Activated T-helper 17 cell treated with anti-CD3 and anti-CD28 coated beads, Interleukin-2, amount 50 U/mL, for 72 hours (primary cell): ENCODE measurements at places on chromosomes 11 and 22.

GRCh38 chr22:49629586-49630447, 197.9 kb downstream of the BRD1 start:
- no peak for ATAC-seq

DNA sequence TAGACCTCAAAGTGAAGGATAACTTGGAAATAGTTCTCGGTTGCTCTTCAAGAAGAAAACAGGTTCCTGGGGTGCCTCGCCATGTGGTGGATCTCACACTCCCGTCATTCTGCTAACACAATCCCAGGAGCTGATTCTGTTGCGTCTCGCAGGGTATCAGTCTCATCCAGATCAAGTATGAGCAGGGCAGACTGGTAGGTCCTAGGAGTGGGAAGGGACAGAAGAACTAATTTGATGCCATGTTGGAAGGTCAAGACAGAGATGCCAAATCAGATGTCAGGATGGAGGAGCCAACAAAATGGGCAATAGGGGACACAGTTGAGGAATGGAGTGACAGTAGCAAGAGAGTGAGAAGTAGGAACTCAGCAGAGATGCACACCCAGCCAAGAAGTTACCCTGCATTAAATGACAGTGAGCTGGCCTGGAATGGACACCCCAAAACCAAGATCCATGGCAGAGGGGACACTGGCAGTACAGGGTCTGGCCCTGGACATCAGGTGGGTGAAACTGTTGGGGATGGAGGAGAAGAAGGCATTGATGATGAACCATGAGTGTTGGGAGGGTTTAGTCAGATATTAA, 76.2 kb downstream of the BDNF start:
- ATAC-seq, result no peak

DNA sequence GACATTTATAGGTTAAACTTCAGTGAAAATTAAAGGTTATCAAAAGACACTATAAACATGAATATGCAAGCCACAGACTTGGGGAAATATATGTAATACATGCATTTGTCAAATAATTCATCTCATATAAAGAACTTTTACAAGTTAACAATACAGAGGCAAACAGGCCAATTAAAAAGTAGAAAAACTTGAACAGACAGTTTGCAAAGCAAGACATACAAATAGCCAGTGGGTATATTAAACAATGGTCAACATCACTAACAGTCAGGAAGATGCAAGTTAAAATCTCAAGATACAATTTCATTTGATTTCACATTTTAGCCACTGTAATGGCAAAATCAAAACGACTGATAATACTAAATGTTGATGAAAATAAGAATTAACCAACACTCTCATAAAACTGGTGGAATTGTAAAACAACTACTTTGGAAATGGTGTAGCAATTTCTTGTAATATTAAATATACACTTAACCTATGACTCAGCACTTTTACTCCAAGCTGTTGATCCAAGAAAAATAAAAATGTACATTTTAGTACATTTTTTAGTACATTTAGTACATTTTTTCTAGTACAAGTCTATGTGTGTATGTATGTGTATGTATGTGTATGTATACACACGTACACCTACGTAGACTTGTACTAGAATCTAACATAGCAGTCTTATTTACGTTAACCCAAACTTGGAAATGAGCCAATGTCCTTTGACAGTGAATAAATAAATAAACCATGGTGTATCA, 62.8 kb downstream of the LRRC74B start:
- ATAC-seq, result no peak

DNA sequence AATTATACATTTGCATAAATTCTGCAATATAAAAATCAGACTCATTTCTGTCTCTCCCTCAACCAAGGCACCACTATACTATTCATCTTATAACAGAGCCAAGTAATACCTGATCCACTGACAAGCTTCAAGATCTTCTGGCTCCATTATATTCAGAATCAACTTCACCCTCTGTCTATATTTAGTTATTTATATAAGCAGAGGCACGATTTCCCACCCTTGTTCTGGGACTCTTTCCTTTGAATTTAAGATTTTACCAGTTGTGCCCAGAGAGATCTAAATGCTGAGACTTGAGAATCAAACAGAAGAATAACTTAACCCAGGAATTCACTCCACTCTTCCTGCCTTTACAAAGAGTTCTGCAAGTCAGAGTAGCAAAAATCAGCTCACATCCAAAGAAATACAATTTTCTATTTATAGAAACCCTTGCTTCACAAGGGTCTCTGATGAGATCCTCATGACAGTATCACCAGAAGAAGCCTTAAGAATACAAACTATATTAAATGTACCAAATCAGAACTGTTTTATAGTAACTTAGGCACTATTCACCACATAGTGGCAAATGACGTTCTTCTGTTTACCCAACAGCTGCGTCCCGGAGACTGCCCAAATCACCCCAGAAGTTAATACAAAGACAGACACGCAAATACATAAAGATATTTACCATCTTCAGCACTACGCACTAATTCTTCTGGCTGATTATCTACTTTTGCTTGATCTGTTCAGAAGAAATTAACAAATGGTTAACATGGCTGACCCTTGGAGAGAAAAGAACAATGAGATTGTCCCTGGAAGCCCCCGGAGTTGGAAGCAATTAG, 32.3 kb upstream of the CCDC89 start:
- ATAC-seq, result no peak

DNA sequence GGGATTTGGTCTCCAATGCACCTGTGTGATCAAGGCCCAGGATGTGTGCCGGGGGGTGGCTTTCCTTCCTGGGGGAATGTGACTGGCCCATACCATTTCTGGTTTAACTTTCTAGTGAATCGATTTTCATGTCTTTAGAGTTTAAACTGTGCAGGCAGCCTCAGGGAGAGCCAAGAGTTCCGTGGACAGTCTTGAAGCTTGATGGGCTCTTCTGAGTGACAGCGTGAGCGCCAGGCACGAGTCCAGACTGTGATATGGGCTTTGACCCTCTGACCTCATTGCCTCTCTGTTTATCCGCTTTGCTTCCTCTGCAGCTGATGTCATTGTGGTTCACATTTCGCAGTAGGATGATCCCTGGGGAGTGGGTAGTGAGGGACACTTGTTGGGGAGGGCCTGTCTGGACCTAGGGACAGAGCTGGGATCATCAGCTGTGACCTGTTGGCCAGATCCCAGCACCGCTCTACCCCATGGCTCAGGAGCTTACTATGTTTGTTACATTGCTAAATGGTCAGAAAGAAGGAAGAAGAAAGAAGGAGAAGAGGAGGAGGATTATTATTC, 80.6 kb upstream of the CLDN5 start:
- no peak for ATAC-seq

- no peak for ATAC-seq
Observed at GRCh38 chr11:95170294-95170693, 60.7 kb downstream of the SESN3 start.

DNA sequence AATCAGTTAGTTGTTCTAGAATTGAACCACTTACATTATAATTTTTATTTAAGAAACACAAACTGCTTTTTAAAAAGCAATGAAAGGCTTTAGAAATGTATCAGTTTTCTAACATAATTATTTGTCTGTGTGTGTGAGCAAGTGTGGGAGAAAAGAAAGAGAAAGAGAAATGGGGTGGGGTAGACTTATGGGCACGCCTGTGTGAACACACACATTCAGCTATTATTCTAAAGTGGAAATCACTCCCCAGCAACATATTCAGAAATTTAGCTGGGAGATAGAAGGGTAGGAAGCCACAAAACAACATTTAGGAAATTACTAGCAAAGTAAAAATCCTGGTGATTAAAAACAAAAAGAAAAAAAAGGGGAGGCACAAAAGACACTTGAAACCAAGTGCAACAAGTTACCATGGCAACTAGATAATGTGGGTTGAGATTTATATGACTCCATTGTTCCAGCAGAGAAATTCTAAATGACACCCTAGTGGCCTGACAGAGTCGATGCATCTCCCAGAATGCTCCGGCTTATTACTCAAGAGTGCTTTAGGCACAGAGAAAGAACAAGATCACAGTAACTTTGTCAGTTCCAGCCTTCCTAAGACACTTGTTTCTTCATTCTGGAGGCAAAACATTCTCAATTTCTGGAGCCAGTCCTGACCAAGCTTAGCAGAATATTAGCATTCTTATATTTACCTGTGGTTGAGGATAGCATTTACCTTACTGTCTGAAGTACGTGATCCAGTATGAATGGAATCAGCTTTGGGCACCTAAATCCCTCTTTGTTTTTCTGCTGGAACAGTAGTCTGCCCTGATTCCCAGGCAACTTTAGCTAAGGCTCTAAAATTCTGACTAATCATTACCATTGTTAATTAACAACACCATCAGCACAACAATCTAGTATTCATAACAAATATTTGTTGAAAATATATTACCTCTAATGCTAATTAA, 444.4 kb downstream of the DLG2 start:
- ATAC-seq, result no peak

DNA sequence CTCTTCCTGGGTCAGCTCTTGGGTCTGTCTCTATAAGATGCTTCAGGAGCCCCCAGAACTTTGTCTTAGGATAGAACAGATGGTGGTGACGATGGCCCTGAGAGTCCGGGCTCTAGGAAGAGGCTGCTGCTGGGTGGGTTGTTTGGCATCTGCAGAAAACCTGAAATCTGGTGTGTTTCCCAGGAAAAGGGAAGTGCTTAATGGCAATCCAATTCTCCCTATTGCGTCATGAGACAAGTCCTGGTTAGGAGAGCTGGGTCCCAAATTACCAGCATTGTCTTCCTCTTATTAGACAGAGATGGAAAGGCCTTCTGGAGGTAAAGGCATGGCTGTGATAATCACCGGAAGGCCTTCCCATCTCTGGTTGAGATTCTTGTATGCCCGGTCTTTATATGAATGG, 48.9 kb upstream of the GRAMD1B start:
- ATAC-seq, result no peak

- no peak for ATAC-seq
Observed at GRCh38 chr22:17157714-17158113, 1.4 kb downstream of the HDHD5 start.

- ATAC-seq, result no peak
Observed at GRCh38 chr22:26846645-26847044, 189.3 kb downstream of the MIAT start.

DNA sequence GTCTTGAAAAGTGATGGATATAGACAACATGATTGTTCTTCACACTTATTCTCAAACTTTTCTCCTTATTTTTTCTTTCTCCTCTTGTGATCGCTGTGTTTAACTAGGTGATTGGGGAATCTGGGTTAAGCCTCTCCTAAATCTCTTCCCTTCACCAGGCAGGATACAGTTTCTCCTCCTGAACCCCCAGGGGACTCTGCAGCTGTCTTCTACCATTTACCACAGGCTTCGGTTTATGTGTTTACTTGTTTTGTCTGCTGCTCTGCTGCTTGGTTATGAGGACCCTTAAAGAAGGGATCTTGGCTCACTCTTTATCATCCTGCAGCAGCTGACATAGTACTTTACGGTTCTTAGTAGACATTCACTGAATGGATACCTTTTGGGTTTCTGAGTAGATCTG, 124.2 kb downstream of the NCAM1 start:
- no peak for ATAC-seq

GRCh38 chr22:20782596-20783299, 8.8 kb downstream of the SERPIND1 start:
- ATAC-seq, result no peak

DNA sequence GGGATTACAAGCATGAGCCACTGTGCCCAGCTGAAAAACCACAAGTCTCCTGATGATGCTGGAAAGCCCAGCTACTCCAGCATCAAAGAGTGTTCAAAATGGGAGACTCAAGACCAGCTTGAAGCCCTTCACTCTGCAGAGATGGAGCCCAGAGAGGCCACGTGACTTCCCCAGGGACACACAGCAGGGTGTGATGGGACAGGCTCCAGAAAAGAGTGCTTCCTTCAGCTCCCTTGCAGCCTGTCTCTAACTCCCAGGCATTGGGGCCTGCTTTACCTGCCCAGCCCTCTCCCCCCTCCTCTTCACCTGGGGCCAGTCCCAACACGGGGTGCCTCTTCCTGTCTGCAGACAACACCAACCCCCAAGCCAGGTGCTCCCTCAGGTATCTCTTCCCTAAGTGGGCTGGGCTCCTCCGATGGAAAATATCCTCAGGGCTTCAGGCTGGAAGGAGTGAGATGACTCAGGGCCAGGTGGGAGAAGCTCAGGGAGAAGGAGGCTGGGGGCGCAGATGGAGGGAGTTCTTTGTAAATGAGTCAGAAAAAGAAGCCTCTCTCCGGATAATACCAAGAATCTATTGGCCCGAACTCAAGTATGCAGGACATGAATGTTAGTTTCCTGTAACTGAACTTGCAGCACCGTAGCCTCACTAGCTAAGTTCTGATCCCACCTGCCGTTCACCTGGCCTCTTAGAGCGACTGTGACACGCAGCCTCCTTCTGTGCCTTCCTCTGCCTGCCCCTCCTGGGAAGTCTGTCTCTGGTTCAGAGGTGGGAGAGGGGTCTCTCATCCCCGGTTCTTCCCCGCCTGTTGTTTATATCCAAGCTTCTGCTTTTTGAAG, 326.6 kb downstream of the MN1 start:
- no peak for ATAC-seq

DNA sequence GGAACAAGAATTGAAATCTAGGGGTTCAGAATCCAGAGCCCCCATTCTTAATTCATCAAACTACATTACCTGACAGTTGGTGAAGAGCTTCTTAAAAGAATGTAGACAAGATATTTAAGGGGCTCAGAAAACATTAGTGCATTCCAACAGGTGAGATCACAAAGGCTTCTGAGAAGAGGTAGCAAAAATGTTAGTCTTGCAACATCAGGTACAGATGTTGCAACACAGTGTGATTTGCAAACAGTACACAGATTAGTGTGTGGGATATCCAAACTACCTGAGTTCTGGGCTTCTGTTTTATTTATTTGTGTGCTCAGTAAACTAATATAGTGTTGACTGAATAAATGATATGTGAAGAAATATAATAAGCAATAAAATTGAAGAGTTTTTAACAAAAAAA, 11.8 kb downstream of the CASP4 start:
- ATAC-seq, result no peak

GRCh38 chr22:49323751-49324415, 503.8 kb downstream of the BRD1 start:
- ATAC-seq, result no peak

GRCh38 chr11:12685229-12685628, 11.0 kb downstream of the TEAD1 start:
- no peak for ATAC-seq
